Activated naive CD4-positive, alpha-beta T cell treated with anti-CD3 and anti-CD28 coated beads, Interleukin-2, amount 50 U/mL, for 72 hours (primary cell): ENCODE measurements at places on chromosomes 3 and 15.

DNA sequence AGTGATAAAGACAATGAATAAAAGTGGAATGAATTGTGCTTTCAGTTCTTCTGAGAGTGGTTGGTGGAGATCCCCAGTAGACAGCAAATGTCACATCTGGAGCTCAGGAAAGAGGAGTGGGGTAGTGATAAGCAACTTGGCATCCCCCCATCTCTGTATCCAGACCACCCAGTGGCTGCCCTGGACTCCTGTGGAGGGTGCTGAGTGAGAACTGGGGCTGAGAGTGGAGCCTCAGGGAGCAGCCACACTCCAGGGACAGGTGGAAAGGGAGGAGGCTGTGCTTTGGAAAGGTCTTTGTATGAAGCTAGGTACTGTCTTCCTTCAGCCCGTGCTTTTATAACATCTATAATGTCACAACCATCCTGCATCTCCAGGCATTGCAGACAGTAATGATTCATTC, 85.6 kb upstream of the RASGRF1 start:
- DNase-seq: no peak

GRCh38 chr3:49707113-49707480, 12.4 kb downstream of the AMIGO3 start:
- DNase-seq: no peak

GRCh38 chr3:66565301-66565700, 64.5 kb upstream of the LRIG1 start:
- no peak for DNase-seq

- DNase-seq: peak; percentile 11
These were observed 13.0 kb upstream of the CTXND1 start for GRCh38 chr15:80265021-80265420.

DNA sequence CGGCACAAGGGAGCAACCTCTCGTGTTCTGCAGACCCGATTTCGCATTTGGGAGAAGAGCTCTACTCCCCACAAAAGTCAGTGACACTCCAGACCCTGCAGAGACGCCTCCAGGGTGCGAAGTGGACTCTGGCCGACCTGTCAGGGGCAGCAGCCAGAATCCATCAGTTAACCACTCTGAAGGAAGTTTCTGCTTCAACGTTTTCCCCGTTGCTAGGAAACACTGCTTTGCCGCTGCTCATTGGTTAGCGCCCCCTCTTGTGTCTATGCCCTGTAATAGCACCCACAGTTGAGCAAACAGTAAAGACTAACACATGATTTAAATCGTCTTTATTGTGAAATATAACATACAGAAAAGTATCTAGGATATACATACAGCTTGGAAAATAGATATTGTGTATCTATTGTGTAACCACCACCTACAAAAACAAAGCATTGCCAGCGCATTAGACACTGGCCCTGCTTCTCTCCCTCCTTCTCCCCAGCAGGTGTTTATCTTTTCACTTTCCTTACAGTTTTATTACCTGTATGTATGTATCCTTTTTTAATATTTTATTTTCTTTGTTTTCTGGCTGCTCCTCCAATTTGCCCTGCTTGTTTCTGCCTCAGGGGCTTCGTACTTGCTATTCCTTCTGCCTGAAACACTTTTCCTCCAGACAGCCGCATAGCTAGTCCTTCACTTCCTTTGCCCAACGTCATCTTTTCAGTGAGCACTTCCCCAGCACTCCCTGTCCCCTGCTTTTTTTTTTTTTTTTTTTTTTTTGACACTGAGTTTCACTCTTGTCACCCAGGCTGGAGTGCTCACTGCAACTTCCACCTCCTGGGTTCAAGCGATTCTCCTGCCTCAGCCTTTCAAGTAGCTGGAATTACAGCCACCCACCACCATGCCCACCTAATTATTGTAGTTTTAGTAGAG, 38.8 kb downstream of the TMEM40 start:
- peak; percentile 61 for DNase-seq

- no peak for DNase-seq
These were observed 46.3 kb upstream of the VPS8 start for GRCh38 chr3:184765730-184766074.

DNA sequence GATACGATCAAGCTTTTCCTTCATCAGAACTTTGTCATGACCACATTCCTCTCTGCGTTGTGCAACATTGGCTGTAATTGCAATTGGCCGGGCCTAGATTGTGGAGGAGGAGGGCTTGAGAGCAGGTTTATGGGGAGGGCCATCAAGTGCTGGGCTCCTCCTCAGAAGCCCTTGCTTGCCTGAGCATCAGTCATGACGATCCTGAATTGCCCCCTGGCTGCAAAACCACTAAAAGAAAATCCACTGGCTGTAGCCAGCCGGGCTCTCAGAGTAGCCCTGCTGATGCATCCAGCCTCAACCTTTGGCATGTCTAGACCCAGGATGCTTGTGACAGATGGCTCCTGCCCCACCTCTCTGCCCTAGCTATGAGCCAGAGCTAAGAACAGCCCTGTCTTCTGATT, 13.4 kb upstream of the TRH start:
- no peak for DNase-seq

DNA sequence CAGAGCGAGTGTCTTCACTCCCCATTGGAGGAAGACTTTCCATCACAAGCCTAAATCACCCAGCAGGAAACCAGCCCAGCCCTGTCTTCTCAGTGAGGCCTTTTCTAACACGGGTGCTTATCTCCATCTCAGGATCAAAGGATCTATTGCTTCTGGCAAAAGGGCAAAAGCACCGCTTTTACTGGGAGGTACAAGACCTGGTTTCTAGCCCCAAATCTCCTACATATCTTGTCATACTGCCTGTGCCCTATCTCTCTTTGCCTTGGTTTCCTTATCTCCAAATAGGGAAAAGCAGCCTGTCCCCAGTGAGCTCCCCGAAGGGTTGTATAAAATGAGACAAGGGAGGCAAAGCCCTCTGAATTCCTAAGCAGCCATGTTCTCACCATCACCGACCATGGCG, 5.2 kb downstream of the GLB1 start:
- no peak for DNase-seq

- DNase-seq: no peak
These were observed 979 bp downstream of the UNC13C start for GRCh38 chr15:53979051-53979788.

- no peak for DNase-seq
These were observed 11.3 kb downstream of the HDAC11 start for GRCh38 chr3:13491206-13491974.

GRCh38 chr3:120394347-120394746, 45.2 kb upstream of the LRRC58 start:
- no peak for DNase-seq

DNA sequence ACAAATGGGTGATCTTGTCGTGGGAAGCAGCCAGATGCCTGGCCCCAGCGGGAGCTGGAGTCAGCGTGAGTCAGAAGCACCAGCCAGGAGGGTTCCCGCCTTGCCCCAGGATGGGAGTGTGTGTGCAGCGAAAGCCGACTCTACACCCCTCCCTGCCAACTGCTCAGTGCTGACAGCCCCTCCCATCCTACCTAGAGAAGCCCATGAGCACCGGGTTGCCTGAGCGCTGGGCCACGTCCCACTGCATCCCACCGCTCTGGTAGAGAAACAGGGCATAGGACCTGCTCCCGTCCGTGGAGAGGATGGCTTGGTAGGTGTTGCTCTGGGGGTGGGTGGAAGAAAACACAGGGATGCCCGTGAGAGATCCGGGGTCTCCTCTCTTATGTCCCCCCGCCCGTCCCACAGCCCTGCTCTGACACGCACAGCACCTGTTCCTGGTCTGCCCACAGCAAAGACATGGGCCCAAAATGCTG, 42.9 kb downstream of the MUC4 start:
- no peak for DNase-seq

GRCh38 chr3:180068023-180068422, 31.3 kb upstream of the PEX5L start:
- no peak for DNase-seq

- DNase-seq: no peak
These were observed 345.2 kb downstream of the FOXP1 start for GRCh38 chr3:71238355-71238757.

DNA sequence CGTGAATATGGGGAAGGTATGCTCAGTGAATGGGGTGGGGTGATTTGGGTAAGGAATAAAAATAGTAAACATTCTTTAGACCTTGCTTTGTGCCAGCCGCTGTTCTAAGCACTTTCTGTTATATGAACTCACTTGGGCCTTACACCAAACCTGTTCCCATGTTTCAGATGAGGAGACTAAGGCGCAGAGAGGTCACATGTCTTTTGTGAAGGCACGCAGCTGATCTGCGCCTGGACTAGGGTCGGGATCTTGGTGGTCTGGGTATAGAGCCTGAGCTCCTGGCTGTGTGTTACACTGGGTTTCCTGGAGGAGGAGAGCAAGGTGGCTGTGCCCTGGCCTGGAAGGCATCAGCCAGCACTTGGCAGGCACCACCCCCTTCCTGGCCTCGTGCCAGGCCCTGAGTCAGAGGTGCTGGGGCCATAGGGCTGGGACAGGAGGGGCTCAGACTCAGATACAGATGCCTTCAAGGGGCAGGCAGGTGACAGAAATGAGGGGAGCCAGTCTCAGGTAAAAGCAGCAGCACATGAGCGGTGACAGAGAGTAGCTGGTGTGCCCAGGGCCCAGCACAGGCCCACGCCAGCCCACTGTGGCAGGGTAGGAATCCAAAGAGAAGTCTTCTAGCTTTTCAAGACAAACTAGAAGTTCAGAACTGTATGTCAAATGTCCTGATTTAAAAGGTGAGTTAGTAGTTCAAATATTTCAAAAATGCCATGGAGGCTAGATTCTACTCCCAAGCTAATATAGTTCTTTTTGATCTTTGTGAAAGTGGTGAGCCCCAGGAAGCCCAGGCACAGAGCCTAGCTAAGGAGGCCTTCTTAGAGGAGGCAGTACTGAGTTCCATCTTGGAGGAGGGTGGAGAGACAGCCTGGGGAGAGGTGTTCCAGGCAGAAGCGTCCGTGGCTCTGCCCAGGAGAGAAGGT, 83.1 kb downstream of the DNAJB8 start:
- peak; percentile 32 for DNase-seq

- no peak for DNase-seq
These were observed 27.8 kb upstream of the RPL32 start for GRCh38 chr3:12869035-12869621.

DNA sequence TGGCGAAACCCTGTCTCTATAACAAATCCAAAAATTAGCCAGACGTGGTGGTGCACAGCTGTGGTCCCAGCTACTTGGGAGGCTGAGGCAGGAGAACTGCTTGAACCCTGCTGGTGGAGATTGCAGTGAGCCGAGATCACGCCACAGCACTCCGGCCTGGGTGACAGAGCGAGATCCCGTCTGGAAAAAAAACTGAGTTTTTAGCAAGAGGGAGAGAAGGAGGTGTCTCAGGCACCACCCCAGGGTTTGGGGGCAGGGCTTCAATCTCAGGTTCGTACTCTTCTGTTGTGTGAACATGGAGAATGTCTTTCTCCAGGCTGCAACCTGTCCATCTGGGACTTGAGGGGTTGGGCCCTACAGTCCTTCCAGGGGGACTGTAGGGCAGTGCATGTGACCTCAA, 2.7 kb downstream of the CHRNA3 start:
- no peak for DNase-seq

- DNase-seq: no peak
These were observed 91.1 kb upstream of the KLF13 start for GRCh38 chr15:31235311-31236183.

GRCh38 chr3:69012100-69012799, 1.2 kb downstream of the EOGT start:
- no peak for DNase-seq

- no peak for DNase-seq
These were observed 183.1 kb upstream of the KCNMB2 start for GRCh38 chr3:178353006-178353694.

GRCh38 chr3:32816439-32817256, 1.1 kb upstream of the TRIM71 start:
- DNase-seq: peak; percentile 33

DNA sequence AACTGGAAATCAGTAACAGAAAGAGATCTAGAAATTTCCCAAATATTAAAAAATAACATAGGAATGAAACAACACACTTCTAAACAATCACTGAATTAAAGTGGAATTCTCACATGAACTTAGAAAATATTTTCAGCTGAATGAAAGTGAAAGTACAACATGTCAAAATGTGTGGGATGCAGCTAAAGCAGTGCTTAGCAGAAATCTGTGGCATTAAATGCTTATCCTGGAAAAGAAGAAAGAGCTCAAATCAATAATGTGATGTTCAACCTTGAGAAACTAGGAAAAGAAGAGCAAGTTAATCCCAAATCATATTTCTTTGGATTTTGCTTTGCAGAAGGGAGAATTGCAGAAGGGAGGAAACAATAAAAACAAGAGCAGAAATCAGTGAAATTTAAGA, 98.2 kb upstream of the NR2E3 start:
- no peak for DNase-seq

- DNase-seq: no peak
These were observed 4.3 kb downstream of the SELENOT start for GRCh38 chr3:150607267-150608065.

DNA sequence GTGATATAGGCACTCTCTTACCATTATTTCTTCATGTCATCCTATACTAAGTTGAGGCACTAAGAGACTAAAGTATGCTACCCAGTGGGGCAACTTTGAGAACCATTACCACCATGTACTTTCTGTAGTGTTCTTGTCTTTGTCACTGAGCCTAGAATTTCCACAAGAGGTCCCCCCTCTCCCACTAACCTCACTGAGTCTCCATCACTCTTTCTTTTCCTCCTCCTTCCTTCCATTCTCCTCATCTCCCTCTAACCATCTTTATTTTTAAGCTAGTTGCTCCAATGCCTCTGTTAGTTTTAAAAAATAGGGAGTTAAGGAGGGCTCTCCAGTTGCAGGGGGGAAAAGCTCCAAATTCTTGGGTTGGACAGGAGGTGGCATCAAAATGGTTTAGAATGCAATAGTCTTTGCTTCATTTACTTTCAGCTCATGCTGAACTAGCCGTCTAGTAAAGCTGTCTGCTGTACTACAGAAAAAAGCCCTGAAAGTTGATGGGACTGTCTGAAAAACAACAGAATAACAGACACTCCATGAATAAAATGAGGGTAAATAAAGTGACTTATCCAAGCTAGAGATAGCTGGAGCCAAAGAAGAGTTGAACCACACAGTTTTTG, 85.1 kb upstream of the MYRIP start:
- DNase-seq: no peak

GRCh38 chr15:46344115-46344724, 709.4 kb downstream of the SQOR start:
- no peak for DNase-seq

GRCh38 chr3:88744896-88745295, 362.5 kb upstream of the EPHA3 start:
- no peak for DNase-seq

GRCh38 chr3:124451630-124452317, 278.5 kb upstream of the UMPS start:
- no peak for DNase-seq

- DNase-seq: no peak
These were observed 63.5 kb downstream of the UACA start for GRCh38 chr15:70699890-70700289.

DNA sequence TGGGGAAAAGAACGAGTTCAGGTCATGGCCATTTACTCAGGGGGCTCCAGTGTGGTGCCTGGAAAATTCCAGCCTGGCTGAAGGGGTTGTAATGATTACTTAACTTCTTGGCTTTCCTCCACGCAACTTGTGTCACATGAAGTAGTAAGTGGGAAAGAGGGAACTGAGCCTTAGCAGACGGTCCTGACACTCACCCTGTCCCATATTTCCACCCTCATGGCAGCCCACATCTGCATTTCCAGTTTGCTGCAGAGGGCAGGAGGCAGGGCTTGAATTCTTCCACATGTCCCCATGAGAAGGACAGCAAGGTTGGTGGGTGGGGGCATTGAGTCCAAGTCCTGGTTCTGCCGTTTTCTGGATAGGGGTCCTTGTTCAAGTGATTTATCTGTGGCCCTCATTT, 7.8 kb upstream of the CAMP start:
- no peak for DNase-seq

- DNase-seq: no peak
These were observed 1.6 kb upstream of the PLCL2 start for GRCh38 chr3:16883057-16883722.

- no peak for DNase-seq
These were observed 90.5 kb upstream of the CTDSPL start for GRCh38 chr3:37770938-37771918.
